Esophagus (tissue), 2 donors: ENCODE measurements at places on chromosomes 11 and 22. TPM values are rescaled to one million over a fixed set of nuclear protein-coding genes. Genes with fewer than 3 reads are reported as not detected.

AQP11 gene
- 0.06 TPM for polyA plus RNA-seq

KDM4E gene
- polyA plus RNA-seq: not detected

SPDYC gene
- polyA plus RNA-seq: not detected

PANX2 gene
- 2.1 TPM for polyA plus RNA-seq

PDE2A gene
- polyA plus RNA-seq: 6.9 TPM

TAGLN gene
- 469 TPM for polyA plus RNA-seq

FOXRED2 gene
- polyA plus RNA-seq: 3.2 TPM

ACCS gene
- 28.7 TPM for polyA plus RNA-seq

OR2D2 gene
- polyA plus RNA-seq: not detected
